ENCODE measurements at places on chromosomes 5 and 9.

- DNase-seq = no peak
These were observed 13.1 kb upstream of the CARD19 start for GRCh38 chr9:93082841-93083411.

DNA sequence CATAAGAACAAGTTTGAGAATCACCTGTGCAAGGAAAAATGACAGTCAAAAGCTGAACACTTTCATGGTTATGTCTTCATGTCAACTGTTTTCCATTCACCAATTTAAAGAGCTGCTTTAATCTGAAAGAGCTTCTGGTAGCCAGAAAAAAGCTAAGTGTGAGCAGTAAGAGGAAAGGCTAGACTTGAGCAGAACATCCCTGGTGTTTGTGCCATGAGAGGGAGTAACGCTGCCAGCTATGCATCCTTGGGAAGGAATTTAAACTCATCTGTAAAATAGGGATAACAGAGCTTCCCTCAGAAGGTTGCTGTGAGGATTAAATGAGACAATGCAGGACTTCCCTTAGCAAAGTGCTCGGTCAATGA lies 193.7 kb downstream of the MAPKAP1 start:
- no peak for DNase-seq

GRCh38 chr9:5140151-5140550 lies 45.3 kb downstream of the INSL6 start:
- DNase-seq = no peak

- no peak for DNase-seq
These were observed 124.1 kb downstream of the NXNL2 start for GRCh38 chr9:88659126-88659525.

GRCh38 chr9:126952205-126952977 lies 37.8 kb downstream of the RALGPS1 start:
- no peak for DNase-seq

DNA sequence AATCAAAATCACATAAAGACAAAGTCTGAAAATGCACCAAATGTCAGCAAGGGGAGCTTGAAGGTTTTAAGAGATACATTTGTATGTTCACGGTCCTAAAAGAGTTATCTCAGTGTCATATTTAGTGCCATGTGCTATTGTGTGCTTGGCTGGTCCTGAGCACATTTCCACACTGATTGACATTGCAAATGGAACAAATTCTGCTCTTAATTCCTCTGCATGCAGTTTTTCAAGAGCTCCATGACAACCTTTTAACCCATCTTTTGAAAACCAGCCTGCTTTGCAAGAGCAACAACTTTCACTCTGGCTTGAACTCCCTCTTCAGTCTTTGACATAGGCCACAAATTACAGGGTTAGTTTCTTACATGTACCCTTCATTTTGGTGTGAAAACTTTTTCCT lies 175.4 kb upstream of the ACTBL2 start:
- no peak for DNase-seq

DNA sequence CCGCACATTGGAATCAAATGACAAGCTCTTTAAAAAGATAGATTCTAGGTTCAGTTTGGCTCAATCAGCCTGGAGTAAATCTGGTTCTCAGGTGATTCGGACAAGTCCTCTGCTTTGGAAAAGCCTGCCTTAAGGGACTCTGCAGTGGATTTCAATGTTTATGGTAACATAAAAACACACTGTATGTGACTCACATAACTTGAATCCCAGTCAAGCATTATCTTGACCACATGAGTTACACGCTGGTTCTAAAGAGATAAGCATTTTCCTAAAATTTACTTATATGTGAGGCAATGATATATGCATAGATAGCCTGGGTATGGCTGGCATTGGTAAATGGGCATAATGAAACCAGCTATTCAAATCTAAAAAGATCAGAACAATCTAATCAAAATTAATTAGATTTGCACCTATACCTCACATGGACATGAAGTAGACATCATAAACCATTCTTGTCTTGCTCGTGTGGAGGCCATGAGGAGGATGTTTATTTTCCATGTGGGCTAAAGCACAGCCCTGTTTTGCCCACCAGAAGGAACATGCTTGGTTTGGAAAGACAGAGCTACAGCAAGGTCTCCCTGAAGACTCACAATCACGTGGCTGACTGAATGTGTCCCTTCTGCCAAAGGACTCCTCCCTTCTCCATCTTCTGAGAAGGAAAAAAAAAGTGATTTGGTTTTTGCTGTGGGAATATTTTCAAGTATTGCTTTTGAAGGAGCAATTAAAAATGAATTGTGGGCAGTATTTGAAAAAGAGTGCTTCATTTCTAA lies 351.7 kb downstream of the DIRAS2 start:
- DNase-seq = no peak

GRCh38 chr5:53116597-53116996 lies 7.0 kb upstream of the MOCS2 start:
- no peak for DNase-seq

DNA sequence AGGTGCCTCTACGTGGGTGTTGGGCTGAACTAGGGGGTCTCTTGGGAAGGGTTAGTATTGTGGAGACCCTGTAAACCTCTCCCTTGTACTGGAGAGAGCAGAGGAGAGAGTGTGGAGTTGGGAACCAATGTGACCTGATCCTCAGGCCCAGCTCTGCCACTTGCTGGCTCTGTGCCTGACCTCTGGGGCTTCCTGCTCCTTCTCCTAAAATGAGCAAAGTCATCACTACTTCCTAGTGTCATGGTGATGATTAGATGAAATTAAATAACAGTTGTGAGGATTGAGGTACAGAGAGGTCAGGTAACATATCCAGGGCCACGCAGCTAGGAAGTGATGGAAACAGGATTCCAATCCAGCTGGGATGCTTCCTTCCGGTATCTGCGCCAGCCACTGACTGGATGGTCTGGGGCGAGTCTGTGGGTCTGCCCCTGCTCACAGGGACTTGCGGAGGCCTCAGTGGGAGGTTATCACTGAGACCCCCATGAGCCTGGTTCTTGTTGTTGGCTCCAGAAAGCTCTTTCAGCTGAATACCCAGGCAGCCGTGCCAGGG lies 9.2 kb downstream of the GALNT10 start:
- no peak for DNase-seq

DNA sequence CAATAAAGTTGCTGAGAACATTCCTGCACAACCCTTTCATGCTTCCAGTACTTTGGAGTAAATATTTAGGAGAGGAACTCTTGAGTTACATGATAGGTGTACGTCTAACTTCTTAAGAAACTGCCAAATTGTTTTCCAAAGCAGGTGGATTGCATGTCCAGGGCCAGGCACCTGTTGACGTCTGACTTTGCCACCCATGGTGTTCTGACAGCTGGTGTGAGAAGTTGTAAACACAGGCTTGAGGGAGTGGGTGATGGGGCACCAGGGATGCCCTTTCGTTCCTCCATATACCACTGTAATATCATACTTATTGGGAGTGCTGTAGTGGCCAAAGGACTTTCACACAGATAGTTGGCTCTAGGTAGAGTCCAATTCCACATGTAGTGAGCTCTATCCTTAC lies 352.1 kb downstream of the GADD45G start:
- DNase-seq = no peak

DNA sequence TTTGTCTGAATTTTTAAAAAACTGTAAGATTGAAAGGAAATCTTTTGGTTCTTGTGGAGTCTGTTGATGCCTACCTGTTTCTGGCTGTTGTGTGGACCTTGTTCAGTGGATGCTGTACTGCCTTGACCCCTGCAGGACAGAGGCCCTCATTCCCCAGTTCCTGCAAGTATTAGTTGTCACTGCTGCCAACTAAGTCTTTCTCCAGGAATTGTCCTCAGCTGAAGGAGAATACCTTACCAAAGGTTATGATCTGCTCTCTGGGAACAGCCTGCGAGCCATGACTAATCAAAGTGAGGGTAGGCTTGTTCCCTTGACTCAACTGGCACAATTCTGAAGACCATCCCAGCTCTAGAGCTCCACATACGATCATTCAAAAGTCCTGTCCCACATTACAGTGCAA lies 145.3 kb upstream of the FST start:
- no peak for DNase-seq

DNA sequence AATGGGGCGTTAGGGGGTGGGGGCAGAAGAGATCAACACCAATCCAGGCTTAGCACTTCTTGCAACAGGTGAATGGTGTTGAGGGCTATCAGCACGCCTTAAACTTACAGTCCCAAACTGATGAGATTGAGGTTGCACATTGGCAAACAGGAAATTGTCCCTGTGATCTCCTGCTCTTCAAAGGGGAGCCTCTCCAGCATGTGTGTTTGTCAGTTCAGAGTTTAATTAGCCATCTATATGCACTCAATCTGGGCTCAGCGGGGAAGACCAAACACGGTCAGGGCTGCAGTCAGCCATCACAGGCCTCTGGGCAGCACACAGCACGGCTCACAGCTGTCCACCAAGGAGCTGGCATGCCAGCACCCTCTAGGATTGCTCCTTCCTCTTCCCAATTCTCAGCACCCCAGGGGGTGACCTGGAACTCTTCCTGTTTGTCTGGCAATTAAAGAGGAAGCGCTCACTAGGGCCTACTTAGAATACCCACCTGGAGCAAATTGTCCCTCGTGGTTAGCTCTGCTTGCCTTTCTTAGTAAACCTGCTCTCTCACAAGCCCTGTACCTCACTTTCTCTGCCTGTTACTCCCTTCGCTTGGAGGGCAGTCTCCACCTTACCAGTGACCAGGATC lies 217.4 kb downstream of the SLIT3 start:
- DNase-seq = peak; percentile 37

GRCh38 chr5:4383102-4383501 lies 757.0 kb upstream of the ADAMTS16 start:
- no peak for DNase-seq

- no peak for DNase-seq
These were observed 80.2 kb downstream of the GCNT1 start for GRCh38 chr9:76539180-76539579.

DNA sequence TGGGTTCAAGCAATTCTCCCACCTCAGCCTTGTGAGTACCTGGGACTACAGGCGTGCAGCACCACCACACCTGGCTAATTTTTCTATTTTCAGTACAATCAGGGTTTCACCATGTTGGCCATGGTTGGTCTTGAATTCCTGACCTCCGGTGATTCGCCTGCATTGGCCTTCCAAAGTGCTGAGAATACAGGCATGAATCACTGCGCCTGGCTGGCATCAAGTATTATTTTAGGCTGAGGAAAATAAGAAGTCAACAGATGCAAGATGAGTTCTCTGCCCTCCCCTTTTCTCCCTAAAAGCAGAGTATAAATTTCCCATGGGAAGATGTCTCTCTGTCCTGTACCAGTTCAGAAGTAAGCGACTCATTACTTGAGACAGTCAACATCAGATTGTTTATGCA lies 71.5 kb downstream of the ELAVL2 start:
- DNase-seq = no peak

GRCh38 chr5:80870442-80870841 lies 89.7 kb upstream of the RASGRF2 start:
- no peak for DNase-seq

- no peak for DNase-seq
These were observed 473.0 kb downstream of the CETN3 start for GRCh38 chr5:89936576-89936975.

- DNase-seq = peak; percentile 23
These were observed at the start of gene CRB2 for GRCh38 chr9:123355761-123356431. Gene CRB2, plus strand, starts transcription at chr9:123356197. Its CDS starts 64 bp downstream, at chr9:123356261.

- no peak for DNase-seq
These were observed 166.1 kb downstream of the ZSWIM6 start for GRCh38 chr5:61498121-61498520.

- DNase-seq = no peak
These were observed 159.2 kb downstream of the ARRDC3 start for GRCh38 chr5:91223886-91224285.

- no peak for DNase-seq
These were observed 10.6 kb downstream of the IRX1 start for GRCh38 chr5:3606121-3606831.

DNA sequence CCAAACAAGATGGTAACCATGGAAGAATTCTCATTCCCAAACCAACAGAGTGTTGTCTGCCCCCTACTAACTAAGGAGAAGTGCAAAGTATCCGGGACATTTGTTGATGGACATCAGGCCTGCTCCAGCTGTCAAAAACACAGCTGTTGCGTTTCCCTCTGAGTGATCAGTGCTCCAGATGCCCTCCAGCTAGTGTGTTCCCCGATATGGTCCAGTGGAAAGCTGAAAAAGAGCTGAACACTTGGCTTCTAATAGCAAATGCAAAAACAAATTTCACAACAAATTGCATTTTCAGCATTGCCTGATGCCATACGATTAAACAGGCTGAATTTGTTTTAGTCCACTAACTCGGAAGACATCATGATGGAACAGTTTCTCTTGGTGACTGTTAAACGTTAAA lies 1398.7 kb downstream of the PTPRD start:
- no peak for DNase-seq

DNA sequence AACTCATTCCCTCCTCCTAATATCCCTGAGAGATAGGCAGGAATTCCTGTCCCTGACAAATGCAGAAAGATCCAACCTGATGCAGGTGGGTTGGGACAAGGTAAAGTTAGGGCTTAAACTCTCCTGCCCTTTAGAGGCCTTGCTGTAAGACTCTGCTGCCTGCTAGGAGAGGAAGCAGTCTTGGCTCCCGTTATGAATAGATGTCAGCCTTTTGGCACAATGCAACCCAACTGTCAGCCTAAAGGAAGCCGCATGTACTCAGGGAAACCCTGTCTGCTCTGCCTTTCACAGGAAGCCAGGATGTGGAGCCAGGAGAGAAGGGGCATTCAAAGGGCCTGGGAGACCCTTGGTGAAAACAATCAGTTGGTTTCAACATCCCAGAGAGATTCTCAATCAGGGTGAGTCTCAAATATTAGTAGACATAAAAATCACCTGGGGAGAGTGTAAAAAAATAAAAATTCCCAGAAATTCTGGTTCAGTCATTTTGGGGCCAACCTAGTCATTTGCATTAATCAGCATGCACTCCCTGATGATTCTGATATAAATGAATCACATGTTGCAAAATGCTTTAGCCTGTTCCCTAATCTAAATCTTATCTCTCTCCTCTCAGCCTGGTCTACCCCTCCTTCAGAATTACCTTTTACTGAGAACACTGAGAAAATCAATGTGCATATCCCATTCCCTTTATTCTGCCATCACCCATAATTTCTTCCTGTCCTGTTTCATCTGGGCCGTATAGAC lies 136.2 kb upstream of the TRIM32 start:
- DNase-seq = peak; percentile 89

DNA sequence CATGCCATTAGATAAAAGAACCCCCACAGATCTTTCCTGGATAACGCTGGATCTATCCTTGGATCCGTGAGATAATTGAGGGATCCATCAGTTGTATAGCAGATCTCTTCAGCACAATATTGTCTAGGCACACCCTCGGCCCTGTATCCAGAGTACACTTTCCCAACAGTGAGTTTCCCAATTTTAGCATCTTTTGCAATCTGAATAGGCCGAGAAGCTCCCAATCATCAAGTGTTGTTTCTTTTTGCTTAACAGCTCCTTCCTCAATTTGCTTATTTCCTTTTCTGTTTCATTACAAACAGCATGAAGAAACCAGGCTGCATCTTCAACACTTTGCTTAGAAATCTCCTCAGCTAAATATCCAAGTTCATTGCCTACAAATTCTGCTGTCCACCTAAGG lies 4.4 kb upstream of the SPTLC1 start:
- DNase-seq = no peak

- DNase-seq = no peak
These were observed 1229.3 kb downstream of the CDH12 start for GRCh38 chr5:21623831-21624230.

DNA sequence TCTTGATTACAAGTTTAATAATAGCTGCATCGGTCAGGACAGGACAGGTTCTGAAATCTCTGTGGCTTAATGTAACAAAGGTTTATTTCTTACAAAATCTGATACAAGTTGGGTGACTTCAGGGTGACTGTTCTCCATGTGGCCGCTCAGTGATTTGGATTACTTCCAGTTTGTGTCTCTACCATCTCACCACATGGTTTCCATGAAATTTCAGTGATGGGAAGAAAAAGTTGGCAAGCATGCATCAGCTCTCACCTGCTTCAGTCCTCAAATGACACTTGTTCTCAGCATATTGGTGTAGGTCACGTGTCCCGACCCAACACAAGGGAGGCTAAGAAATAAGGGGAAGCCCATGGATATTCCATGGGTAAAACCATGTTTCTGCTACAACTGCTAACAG lies 7.8 kb upstream of the TMEM268 start:
- DNase-seq = no peak
